ENCODE measurements at places on chromosomes 5 and 9.

- no peak for DNase-seq
Measured at GRCh38 chr9:130157079-130157478, 15.1 kb upstream of the NCS1 start.

GRCh38 chr9:18379073-18379811, 94.7 kb upstream of the ADAMTSL1 start:
- no peak for DNase-seq

DNA sequence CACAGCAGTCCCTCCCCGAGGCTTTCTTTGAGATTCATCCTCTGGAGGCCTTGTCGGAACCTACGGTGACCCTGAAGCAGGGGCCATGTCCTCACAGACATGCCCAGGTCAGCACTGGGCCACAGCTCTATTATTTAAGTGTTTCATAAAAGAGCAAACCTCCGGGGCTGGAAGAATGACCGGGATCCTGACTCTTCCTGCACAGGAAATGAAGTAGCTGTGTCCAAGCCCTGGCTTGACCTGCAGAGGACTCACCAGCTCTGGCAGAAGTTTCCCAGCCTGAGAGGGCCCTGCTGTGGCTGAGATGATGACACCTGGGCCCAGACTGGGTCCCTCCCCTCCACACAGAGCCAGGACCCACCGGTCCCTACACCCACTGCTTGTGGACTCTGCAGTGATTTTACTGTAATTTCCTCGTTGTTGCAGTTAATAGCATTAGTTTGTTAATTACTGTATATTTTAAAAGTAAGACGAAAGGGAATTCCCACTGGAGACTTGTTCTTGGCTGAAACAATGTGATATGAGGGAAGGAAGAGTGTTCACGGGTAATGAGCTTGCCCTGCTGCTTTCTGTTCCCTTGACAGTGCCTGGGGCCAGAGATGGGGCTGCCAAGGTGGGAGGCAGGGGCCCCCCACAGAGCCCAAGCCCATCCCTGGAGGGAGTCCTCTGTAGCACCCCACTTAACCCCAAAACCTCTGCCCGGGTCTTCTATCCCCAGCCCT, 72.2 kb downstream of the PCDH1 start:
- no peak for DNase-seq

GRCh38 chr5:671459-672328, 21.5 kb downstream of the TPPP start:
- peak; percentile 44 for DNase-seq

DNA sequence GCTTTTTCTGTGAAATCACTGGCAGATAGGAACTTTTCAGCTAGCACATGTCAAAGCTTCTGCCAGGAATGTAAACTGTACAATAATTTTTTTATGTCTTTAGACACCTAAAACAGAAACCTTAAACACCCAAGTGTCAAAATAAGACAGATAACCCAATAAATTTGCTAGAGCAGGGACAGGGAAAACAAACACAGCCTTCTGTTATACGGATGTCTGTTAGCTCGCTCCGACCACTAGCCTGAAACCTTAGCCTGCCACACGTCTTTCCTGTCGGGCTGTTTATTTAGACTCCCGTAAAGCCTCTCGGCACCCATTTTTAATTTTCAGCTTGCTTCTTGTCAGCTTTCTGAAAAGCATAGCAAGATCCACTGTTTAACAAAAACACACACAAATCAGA, 355.4 kb upstream of the SLC24A2 start:
- DNase-seq, result no peak

DNA sequence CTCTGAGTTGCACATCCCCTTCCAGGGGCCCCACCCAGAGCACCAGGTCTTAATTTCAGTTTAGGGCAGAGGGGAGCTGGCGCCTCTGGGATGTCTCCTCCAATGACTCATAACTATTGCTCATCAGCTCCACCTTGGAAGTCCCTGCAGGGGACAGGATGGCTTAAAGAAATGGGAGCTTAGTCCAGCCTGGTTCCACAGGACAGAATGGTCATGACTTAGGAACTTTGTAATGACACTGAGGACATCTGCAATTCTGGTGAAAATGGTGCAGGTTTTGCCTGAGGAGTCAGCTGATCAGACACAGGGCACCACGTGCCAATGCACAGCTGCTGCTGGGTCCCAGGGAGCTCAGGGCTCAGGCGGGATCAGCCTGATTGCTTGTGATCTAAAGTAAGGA, 16.4 kb upstream of the PPP1R26 start:
- no peak for DNase-seq

- DNase-seq, result no peak
Measured at GRCh38 chr9:69380811-69381210, 55.8 kb downstream of the ENTREP1 start.

- DNase-seq, result no peak
Measured at GRCh38 chr9:81656871-81657337, 32.4 kb downstream of the TLE1 start.

DNA sequence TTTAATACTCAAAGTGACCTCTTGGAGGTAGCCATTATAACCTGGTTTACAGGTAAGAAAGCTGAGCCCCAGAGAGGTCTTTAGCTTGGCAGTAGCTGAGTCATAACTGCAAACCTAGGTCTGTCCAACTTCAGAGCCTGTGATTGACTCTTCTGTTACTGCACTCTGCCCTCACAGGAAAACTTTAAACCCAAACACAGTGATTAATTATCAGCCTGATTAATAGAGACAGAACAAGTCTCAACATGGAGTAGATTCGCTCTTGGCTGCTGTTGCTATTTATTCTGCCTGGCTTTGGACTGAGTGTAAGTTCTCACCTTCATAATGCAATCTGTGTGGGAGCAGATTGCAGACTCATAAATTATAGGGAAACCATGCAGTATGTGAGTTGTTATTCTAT, 27.4 kb upstream of the TXN start:
- DNase-seq, result no peak

DNA sequence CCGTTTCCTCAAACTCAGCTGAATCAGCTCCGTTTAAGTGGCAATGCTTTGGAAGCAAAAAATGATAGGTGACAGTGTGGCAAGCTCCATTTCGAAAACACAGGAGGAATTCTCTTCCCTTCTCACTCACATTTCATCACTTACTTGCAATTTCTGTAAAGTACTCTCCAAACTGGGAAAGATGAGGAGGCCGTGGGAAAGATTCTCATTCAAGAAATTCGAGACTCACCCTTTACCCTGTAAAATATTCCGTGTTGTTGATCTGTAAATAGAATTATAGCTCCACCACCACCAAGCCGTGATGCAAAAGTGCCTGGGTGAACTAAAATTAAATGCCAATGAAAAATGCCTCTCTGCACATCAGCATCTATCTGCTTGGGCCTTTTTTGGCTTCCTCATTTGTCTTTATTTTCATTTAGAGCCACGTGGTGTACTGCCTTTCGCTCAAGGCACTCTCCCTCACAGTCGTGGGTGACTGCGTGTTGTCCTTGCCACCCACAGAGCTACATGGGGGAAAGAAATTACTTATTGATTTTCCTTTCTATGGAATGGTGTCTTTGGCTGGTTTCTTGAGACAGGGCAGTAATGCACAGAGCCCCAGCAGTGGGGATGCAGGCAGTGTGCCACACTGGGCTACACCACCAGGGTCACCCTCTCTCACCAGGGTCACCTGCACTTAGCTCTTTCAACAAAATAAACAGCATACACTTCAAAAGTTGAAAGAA, 289.3 kb upstream of the TAS2R1 start:
- DNase-seq, result no peak

DNA sequence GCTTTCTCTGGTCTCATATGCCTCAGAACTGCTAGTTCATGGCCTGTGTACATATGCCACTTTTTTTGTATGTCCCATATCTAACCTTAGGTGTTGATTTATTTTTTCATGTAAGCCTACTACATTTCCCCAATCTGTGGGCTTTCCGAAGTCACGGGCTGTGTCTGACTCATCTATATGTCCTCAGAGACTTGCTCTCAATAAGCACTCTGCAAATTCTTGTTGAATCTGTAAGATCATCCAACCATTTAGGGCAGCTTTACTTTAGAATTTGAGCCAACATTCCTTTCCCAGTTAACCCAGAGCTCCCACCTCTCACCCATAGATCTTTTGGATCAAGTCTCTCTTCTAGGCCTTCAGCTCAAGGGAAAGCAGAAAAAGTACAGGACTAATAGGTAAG, 263.4 kb downstream of the SEC61B start:
- no peak for DNase-seq

GRCh38 chr5:172905346-172906140, 53.7 kb upstream of the RPL26L1 start:
- no peak for DNase-seq

GRCh38 chr9:102456562-102456961, 538.6 kb upstream of the CYLC2 start:
- no peak for DNase-seq

GRCh38 chr5:153823036-153823435, 215.7 kb downstream of the FAM114A2 start:
- DNase-seq, result no peak

- DNase-seq, result no peak
Measured at GRCh38 chr9:106769331-106769730, 93.6 kb upstream of the ZNF462 start.

GRCh38 chr5:93249651-93250289, 331.2 kb downstream of the NR2F1-AS1 start:
- DNase-seq, result no peak

DNA sequence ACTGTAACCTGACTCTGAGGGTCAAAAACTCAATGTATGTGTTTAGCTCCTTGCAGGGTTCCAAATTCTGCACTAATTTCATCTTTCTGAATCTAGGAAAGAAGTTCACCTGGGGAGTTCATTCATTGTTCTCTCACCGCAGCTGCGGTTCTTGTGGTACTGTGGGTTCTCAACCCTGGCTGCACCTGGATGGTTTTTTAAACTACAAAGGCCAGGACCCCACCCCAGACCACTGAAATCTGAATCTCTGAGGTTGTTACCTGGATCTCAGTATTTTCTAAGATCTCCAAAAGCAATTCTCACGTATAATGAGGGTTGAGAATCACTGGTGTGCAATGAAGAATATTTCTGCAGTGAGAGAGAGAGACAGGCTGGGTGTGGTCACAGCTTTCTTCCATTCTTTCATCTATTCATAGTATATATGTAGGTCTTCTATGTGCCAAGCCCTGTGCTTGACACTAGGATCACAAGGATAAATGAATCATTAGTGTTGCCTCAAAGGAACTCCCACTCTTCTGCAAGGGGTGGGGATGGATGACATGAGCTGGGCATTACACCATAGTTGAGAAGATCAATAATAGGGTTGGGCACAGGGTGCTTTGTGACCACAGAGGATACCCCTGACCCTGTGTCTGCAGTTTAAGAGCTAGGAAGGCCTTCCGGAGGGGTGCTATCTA, 109.8 kb downstream of the GALNT10 start:
- DNase-seq, result no peak

DNA sequence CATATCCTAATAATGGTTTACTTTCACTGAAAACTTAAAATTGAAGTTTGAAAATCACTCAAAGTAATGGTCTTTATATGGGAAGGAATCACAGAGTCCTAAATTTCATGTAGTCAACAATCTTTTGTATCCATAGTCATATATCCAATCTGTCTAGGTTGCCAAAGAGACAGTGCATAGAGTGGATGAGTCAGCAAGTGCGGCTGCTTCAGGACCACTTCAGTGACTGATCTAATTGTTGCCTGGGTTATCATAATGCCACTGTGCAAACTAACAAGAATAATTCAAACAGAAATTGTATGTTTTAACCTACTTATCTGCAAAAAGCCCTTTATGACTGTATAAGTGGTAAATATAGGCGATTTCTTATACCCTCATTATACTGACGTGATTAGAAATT, 211.3 kb upstream of the PRR16 start:
- DNase-seq, result no peak

- no peak for DNase-seq
Measured at GRCh38 chr9:123377211-123377971, 21.4 kb downstream of the CRB2 start.

DNA sequence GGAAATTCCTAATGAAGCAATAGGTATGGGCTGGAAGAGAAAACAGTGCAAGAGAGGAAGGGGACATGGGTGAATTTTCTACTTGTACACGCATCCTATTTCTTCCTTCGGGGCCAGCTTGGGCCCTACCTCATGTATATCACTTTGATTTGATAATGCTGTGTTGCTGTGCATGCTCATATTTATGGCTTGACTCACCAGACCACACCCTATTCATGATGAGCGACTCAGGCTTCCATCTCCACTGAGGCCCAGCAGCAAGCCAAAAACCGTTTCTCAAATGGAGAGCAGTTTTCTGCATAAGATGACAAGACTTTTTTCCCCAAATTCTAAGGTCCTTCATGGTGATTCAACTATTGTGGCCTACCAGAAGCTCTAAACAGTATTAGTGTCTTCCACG, 2039.1 kb upstream of the CDH9 start:
- no peak for DNase-seq

- no peak for DNase-seq
Measured at GRCh38 chr9:34145165-34145564, 18.7 kb upstream of the DCAF12 start.

- DNase-seq, result no peak
Measured at GRCh38 chr5:15799014-15799413, 299.0 kb downstream of the FBXL7 start.

GRCh38 chr9:91354881-91355280, 6.8 kb downstream of the AUH start:
- DNase-seq, result no peak

GRCh38 chr9:90299968-90300367, 342.7 kb downstream of the DIRAS2 start:
- DNase-seq, result no peak

GRCh38 chr5:173594061-173594460, 22.4 kb downstream of the BOD1 start:
- no peak for DNase-seq

DNA sequence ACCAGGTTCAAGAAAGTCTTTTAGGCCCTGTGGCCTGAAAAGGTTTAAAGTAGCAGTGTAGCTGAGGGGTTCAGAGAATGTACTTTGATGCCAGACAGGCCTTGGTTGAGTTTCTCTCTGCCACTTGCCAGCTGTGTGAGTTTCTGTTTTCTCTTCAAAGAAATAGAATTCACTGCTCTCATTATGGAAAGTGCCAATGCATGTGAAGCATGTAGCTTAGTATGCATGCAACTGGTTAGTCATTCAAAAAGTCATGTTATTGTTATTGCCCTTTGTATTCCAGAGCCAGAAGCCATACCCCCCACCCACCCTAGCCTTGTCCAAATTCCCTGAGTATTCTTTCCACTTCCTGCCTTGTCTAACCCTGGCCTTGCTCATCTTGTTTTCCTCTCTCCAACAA, 101.7 kb downstream of the ADRB2 start:
- DNase-seq, result no peak

- DNase-seq, result no peak
Measured at GRCh38 chr9:677461-678097, 163.9 kb upstream of the DMRT1 start.

DNA sequence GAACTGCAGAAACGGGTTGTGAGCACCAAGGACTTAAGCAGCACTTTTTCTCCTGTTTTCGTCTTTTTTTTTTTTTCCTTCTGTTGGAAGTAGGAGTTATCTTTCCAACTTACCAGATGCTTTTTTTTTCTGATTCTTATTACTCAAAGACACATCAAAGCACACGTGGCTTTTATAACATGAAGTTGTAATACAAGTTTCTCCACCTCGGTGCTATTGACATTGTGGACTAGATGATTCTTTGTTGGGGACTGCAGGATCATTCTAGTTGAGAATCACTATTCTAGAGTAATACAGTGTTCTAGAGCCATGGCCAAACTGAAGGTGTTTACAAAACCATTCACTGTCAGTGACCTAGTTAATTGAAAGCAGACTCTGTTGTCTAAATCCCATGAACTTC, 51.5 kb downstream of the MYO10 start:
- DNase-seq, result no peak
